ENCODE measurements at places on chromosomes 12 and 14.

DNA sequence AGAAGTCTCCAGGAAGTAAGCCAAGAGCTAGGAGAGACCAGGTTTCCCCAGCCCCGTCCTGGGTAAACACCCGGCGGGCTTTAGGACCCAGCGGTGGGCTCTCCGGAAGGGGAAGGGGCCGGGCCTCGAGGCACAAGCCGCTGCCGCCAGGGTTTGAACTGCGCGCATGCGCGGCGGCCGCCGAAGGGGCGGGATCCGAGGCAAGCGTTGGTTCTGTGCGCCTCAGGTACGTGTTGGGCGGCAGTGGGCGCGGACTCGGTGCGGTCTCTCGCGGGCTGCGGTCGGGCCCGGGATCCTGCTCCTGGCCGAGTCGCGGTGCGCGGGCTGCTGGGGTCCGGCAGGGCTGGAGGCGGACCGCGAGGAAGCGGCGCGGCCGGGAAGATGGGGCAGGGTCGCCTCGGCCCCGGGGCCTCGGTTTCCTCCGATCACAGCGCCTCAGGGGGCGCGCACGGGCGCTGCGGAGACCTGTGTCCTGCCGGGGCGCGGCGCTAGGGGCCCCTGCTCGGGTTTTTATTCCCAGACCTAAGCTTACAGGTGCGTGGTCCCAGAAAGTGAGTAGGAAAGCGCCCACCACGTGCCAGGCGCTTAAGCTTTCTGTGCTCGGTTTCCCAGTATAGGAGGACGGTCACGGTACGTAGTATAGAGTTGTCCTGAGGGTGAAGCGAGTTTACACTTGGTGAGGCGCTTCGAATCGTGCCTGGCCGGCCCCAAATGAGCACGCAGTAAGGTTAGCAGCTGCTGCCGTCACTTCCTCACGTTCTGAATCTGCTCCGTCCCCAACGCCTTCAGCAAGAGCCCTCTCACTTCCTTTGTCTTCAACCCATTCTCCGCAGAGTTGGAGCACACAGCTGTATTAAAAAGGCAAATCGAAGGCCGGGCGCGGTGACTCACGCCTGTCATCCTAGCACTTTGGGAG lies at the start of gene TDP1:
Gene TDP1, plus strand, starts transcription at position 183 of the 916 bp plus-strand sequence. CDS start 7,188 bp downstream, outside the sequence.
- peak; percentile 82 for DNase-seq

GRCh38 chr12:62653740-62654139 lies 187.1 kb downstream of the MON2 start:
- DNase-seq = no peak

GRCh38 chr12:34398706-34399630 lies 376.7 kb downstream of the ALG10 start:
- no peak for DNase-seq

- DNase-seq = no peak
Observed at GRCh38 chr12:96210376-96211055, 16.3 kb downstream of the ELK3 start.

- DNase-seq = no peak
Observed at GRCh38 chr12:91984556-91984955, 161.1 kb downstream of the BTG1 start.

- no peak for DNase-seq
Observed at GRCh38 chr14:31960039-31960438, 117.1 kb upstream of the ARHGAP5 start.

GRCh38 chr14:95208598-95208997 lies 51.3 kb upstream of the DICER1 start:
- no peak for DNase-seq

DNA sequence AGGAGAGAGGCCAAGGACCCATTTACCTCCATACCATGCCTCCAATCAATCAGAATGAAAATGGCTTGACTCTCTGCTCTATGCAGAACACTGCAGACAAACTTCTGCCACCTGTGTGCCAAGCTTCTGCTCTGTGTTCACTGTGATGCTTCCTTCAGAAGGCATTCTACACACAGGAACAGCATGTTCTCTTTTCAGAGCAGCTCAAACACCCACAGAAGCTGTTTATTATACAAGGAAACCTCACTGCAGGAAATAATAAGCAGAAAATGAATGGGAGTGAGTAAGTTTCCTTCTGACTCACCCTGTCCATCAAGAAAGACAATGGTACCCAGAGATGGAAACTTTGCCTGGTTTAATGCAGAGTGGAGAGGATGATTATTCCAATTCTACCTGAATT lies 2.4 kb upstream of the ESR2 start:
- DNase-seq = no peak

GRCh38 chr12:15789220-15790171 lies at the start of gene EPS8:
Gene EPS8 (minus strand): TSS chr12:15789388. CDS start chr12:15682951, 106,437 bp downstream.
- DNase-seq = peak; percentile 69

DNA sequence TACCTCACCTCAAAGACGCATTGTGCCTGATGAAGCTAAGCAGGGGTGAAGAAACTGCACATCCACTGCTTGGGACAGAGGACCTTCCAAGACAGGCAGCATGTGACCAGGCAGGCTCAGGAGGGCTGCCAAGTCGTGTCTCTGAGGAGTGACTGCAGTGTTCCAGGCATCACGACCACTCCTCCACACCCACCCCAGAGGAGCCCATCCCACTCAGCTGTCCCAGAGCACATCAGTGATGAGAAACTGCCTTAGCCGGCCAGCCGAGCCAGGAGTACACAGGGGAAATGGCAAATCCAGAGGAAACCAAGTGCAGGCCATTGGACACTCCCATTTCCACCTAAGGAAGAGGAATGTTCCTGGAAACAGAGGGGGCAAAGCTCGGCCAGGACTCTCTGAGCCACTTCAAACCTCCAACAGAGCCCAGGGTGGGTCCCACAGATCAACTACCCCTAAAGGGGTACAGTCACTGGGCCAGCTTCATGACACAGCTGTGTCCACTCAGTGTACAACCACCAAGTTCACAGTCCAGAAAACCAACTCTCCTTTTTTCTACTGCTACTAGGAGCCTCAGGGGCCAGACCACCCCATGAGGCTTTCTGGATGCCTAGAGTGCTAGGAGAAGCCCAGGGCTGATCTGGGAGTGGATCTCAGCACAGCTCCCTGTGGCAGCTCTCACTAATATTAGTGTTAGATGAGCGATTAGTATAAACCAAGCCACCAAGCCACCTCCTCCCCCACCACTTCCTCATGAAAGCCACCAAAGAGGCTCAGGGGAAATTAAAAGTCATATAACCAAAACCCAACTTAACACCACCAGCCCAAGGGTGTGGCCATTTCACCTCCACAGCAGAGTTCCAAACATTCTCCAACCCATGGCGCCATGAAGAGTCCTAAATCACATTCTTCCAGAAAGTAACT lies 15.4 kb downstream of the PXN start:
- DNase-seq = no peak

DNA sequence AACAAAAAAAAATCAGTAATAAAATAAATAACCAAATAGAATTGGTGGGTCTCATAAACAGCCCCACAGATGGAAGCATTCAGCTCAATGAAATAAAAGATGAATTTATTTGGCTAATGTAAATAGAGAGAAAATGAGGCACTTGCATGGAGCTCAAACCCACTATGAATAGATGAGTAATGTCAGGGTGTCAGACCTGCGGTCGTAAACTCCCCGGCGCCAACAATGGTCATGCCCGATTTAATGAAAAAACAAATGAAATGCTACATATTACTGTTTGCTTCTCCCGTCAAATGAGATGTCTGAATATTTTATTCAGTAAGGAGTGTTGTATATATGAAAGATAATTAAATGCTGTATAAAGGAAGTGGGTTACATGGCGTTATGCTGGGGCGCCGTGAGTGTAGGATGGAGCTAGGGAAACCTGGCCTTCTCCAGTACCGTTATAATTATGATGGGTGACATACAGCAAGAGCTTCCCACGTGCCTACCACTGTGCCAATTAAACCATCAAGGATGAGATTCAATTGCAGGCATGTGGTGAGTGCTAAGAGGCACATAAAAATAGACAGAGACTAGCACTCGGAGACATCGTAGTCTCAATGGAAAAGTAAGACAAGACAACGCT lies 648.1 kb downstream of the BCL11B start:
- DNase-seq = no peak

- no peak for DNase-seq
Observed at GRCh38 chr12:29739279-29739991, 44.3 kb downstream of the TMTC1 start.

DNA sequence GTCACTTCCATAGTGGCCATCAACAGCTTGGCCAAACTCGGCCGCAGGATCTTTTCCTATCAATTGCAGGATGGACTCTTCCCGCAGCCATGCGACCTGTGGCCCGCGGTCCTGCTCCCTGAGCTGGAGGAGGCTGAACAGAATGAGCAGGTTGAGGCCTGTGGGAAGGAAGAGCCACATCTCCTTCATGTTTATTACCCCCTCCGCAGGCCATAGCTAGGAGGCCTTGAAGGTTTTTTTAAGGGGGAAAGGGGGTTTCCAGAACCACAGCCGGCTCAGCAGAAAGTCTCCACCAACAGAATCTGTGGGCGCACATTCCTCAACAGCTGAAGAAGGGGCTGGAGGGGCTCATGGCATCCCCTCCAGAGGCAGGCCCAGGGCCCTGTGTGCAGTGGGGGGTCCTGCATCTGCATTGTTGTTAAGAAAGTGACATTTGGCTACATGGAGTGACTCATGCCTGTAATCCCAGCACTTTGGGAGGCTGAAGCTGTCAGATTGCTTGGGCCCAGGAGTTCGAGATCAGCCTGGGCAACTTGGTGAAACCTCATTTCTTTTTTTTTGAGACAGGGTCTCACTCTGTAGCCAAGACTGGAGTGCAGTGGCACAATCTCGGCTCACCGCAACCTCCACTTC lies 25.2 kb upstream of the PPP1R13B start:
- DNase-seq = no peak

DNA sequence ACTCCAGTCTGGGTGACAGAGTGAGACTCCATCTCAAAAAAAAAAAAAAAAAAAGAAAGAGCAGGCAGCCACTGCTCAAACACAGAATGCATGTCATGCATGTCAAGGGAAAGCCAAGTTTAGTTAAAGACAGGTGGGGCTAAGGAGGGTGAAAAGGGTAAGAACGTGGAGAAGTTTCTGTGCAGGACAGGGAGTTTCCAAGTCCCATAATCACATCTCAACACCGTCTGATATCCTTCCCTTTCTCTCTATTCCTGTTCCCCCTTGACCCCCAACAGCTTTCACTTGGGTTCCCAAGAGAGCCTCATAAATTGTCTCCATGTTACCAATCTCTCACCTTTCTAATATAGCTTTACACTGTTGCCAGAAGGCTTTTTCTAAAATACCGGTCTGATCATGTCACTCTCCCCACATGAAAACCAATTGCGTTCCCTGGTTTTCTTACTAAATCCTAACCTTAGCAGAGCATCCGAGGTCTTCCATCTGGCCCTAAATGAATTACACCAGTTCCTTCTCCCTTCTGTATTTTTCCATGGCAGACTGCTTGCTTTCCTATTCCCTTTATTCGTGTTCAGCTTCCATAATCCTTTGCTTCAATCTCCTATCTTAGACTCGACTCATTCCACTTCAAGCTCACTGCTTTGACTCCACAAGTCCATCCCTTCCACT lies 37.0 kb downstream of the LIMA1 start:
- no peak for DNase-seq

DNA sequence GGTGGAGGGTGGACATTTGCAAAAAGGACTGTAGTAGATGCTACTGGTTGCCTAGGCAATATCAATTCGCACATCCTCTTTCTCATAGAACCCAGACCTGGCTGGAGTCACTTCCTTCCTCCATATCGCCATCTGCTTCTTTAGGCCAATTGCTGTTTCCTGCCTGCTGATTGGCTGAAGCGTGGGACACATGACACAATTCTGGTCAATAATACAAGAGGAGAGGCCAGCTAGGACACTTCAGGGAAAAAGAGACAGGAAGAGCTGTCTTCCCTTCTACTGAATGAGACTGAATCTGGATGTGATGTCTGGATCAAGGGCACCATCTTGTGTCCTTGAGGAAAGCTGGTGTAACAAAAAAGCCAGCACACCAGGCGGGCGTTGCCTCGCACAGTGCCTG lies 53.8 kb downstream of the TRPV4 start:
- peak; percentile 49 for DNase-seq

Data from HuH-7.5 (cell line).